ENCODE measurements at places on chromosomes 3 and 15.

DNA sequence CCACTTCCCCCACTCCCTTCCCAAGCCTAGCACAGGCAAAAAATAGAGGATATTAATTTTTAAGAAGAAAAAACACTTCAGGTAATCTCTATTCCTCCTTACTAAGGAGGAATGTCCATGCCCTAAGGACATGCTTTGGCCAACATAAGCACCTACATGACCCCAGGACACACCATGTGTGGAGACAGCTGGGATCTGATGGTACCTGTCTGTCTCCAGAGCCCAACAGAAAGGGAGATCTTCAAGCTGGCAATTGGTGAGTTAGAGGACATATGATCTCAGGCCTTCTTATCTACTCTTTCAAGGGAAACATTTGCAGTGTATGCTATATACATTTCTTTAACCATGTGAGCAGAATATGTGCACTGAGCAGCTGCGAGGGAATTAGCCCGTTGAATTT, 7.0 kb downstream of the TM4SF4 start:
- DNase-seq: no peak

GRCh38 chr3:30864836-30865235, 29.6 kb downstream of the GADL1 start:
- DNase-seq: no peak

DNA sequence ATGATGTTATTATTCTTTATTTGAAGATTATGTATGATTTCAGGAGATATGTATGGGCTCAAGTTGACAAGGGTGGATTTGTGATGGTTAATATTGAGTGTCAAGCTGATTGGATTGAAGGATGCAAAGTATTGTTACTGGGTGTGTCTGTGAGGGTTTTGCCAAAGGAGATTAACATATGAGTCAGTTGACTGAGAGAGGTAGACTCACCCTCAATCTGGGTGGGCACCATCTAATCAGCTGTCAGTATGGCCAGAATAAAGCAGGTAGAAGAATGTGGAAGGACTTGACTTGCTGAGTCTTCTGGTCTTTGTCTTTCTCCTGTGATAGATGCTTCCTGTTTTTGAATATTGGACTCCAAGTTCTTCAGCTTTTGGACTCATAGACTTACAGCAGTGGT, 973.7 kb downstream of the MCTP2 start:
- DNase-seq: no peak

DNA sequence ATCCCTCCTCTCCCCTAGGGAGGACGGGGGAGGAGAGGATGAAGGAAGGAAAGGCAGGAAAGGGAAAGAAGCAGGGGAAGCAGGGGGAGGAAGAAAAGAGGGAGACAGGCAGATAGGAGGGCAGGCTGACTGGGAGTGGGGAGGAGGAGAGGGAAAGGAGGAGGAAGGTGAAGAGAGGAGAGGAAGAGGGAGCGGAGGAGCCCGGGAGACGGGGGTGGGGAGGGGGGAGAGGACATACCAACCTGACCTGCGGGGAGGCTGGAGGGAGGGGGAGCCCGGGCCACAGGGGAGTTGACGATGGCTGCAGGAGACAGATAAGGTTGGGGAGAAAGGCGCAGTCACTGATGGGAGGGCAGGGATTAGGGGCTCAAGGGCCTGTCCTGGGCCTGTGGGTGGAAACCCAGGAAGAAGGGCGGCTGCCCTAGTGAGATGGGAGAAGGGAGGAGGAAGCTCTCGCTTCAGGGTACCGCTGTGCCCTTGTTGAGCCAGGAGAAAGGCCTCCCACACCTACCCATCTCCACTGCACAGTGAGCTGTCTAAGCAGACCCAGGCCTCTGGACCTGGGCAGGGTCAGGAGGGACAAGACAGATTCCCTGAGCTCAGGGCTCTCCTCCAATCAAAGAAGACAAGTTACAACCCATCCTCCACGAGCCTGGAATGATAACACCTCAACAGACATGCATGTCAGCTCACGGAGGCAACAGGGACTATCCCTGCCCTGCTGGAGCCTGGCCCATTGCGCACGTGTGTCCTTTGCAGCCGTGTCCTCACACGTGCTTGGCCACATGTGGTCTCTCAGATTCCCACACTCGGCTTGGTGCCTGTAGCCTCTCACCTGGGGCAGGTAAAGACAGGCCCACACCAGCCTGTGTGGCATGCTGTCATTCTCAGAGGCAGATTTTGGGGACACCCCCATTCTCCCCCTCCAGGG, 27.9 kb downstream of the C3orf18 start:
- no peak for DNase-seq

DNA sequence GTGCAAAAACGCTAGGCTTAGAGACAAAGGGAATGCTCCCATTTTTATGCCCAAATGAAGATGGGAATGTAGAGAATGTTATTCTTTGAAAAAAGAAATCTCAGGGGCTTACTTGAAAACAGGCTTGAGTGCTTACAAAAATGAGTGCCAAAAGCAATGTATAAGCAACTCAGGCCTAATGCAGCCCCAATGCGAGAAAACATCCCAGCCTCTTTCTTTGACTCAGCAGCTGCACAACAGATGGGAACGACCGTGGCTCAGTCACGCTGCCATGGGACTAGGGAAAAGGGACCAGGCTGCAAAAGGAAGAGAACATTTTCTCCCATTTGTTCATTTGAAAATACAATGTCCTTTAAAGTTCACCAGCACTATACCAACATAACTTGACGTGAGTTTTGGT, 246.4 kb upstream of the LRIG1 start:
- DNase-seq: no peak

- DNase-seq: no peak
Observed at GRCh38 chr3:124802702-124803101, 72.5 kb downstream of the UMPS start.

DNA sequence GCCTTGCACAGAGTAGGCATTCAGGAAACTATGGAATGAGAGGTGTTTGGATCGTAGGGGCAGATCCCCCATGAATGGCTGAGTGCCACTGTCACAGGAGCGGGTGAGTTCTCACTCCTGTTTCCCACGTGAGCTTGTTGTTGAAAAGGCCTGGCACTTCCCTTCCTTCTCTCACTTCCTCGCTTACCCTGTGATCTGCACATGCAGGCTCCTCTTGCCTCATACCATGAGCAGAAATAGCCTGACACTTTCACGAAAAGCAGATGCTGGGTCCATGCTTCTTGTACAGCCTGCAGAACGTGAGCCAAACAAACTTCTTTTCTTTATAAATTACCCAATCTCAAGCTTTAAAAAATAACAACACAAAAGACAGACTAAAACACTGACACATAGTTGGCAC, 55.4 kb downstream of the AGBL1 start:
- DNase-seq: peak; percentile 59

GRCh38 chr3:25478964-25479726, 51.1 kb downstream of the RARB start:
- DNase-seq: no peak

DNA sequence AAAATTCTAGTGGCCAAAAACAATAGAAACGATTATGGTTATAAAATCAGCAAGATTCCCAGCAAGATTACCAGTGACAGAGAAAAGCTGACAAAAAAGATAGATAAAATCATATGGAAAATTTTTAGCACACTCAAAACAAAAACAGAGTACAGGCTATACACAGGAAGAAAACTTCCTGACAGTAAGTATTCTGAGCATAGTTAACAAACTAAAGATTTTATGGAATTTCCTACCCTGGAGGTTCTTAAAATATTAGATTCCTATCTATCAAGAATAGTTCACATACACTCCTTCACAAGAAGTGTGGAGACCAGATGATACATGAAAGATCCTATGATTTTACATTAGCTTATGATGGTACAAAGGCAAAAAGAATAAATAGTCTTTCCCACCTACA, 50.8 kb downstream of the ZNF148 start:
- DNase-seq: no peak

DNA sequence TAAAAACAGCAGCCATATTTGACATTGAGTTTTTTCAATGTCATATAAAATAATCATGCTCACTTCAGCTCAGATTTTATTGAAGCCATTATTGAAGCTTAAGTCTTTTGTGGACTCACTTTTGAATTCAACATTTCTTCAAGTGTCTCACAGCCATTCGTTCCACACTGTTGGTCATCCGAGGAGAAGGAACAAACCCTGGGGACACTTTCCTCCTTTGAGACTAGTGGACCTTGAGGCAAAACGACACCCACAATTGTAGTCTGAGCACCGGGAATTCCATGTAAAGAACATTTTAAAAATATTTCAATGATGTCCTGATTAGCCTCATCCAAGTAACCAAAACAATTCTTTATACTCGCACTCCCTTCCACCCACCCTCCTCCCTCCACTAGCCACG, 174.7 kb downstream of the CD47 start:
- DNase-seq: no peak

GRCh38 chr3:160159806-160160205, 65.4 kb upstream of the C3orf80 start:
- no peak for DNase-seq

DNA sequence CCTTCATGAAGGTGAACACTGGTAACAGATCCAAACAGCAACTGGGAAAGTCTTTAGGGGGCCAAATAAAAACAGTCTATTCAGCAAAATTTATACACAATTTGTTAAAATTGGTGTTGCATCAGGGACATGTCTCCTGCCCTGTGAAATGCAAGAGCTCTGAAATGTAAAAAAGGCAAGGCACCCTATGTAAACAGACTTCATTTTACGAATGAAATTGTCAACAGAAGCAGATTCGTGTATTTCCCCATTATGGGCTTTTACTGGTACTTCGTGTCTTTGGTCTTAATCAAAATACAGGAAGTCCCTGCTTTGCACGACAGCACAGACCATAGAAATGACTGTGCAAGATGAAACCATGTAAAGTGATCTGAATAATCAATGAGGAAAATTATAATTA, 127.3 kb upstream of the THBS1 start:
- no peak for DNase-seq

DNA sequence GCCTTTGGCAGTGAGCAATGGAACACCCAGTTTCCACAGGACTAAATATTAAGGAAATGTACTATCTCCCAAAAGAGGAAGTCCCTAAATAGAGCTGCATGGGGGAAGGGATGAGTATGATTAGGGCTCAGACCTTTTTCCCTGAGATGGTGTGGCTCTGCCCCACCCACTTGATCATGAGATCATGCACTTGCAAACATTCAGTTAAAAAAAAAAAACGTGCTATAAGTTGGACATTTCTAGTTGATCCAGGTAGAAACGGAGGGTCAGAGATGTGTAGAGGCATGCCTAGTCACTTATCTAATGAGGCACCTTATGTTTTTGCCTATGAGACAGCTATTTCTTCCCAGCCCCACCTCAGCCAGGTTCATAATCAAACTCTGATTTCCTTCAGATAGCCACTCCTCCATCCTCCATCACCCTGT, 24.5 kb upstream of the SSR3 start:
- no peak for DNase-seq

GRCh38 chr3:167882057-167882667, 146.6 kb downstream of the SERPINI1 start:
- no peak for DNase-seq

GRCh38 chr3:128624526-128625138, 26.0 kb downstream of the RPN1 start:
- no peak for DNase-seq

DNA sequence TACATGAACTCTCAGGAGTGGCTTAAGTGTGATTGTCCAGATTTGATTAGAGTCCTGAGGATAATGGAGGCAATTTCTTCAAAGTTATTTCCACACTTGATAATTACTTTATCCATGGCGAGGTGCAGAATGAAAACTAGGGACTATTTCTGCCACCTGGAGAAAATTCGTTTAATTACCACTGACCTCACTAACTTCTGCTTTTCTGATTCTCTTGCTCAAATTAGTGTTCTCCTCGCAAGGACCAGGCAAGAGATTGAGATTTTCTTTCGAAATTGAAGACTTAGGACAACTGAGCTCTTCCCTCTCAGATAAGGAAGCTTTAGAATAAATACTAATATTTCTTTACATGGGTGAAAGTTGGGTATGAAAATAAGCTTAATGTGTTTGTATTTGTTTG, 135.2 kb downstream of the RYR3 start:
- no peak for DNase-seq

DNA sequence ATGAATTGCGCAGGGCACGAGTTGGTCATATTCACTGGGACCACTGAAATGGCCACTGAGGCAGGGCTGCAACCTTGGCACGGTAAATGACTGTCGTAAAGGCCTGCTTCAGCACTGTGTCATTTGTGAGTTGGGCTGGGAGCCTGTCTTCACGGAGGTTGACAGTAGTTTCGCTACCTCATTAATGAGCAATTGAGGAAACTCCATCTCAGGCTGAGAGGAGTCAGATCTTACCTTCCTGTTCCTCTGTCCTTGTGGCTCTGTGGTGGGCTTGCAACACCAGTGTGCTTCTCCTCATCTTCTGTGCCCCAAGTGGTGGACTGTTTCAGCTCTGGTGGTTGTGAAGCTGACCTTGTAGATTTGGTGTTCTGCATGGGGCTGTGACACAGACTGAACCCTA, 80.1 kb upstream of the EIF1B start:
- DNase-seq: no peak
